ENCODE measurements at places on chromosomes 7 and 10. TPM values are rescaled to one million over a fixed set of nuclear protein-coding genes. Genes with fewer than 3 reads are reported as not detected.

- no peaks in the 10 kb centered on the region for H3K4me1 ChIP-seq
- H3K4me3 ChIP-seq, result no peak overlapping the region
- DNase-seq, result no peak
- no peak overlapping the region for H3K27ac ChIP-seq
Measured at GRCh38 chr7:116167177-116167576, 43.2 kb upstream of the TES start.

- H3K4me1 ChIP-seq, result peaks cover 4% of the 10 kb centered on the region
- H3K36me3 ChIP-seq, result peaks cover 4% of the 10 kb centered on the region
- DNase-seq, result no peak
- H3K27me3 ChIP-seq, result no peaks in the 10 kb centered on the region
Measured at GRCh38 chr7:29965030-29965429, 24.6 kb downstream of the SCRN1 start.

Gene TMEM176B
- total RNA-seq, result 85.5 TPM

Gene FKBP6
- not detected for total RNA-seq
